ENCODE measurements at places on chromosomes 1 and 21.

DNA sequence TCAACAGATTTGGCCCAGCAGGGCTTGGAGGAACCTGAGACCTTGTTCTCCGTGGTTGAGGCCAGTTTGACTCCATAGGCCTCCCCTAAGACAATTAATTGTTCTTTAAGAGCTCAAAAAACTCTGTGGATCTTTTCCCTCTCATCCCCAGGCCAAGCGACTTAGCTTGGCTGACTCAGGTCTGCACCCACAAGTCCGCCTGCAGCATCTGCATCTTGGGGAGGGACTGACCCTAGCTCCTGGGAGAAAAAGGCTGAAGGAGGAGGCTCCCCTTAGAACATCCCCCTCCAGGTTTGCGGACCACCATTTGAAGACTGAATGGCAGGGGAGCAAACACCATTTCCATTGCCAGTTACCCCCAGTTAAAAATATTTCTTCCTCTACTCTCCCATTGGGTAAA lies 1.5 kb upstream of the HES2 start:
- no peak for DNase-seq

DNA sequence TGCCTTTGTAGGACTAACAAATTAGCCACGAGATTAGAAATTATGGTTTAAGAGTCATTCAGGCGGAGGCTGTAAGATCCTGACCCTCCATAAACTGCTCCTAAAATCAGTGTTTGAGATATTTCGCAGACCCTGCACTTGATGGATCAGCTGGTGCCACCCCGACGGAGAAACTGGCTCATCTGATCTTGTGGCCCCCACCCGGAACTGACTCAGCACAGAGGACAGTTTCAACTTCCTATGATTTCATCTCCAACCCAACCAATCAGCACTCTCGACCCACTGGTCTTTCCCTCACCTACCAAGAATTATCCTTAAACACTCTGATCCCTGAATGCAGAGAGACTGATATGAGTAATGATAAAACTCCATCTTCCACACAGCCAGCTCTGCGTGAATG lies 3.7 kb upstream of the JAM2 start:
- no peak for DNase-seq

DNA sequence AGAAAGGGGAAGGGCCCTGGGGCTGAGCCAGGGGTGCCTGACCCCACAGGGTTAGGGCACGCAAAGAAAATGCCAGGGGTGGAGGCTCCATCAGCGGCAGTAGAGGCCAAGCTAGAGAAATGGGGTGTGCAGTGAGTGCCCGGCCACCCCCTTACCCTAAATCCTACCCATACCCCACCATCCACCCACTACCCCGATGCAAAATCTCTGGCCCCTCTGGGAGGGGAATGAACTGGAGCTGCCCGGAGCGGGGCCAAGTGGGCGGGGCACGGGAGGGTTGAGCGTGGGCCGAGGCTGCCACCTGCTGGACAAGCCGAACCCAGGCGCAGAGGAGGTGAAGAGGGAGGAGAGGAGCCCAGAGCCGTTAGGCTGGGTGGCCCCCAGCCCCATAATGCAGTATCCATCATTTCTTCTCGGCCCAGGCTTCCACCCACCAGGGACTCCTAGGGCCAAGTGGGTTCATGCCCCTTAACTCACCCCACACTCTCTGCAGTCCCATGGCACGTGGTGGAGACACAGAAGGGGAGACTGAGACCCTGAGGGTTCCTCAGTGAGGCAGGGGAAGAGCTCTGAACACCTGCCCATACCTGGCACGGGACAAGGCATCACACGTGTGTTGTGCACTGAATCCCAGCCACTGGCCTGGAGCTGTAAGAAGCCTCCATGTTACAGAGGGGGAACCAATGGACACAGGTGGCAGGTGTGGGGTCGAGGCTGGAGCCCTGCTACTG lies 1.4 kb upstream of the C1QC start:
- peak; percentile 57 for DNase-seq

DNA sequence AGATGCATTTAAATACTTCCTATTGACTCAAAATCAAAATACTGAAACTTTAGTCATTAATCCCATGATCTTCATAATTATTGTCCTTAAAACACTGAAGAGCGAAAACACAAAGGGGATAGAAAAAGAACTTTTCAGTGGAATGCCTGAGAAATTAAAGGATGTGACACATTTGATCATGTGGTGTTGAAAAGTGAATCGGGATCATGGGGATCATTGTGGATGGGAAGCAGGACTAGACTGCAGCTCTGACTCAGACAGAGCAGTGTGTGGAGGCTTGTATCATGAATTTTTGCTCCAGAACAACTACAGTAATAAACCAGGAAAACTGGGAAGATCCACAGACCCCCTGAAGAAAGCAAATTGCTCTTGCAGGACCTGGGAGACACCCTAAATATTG lies 161.1 kb upstream of the CXADR start:
- no peak for DNase-seq

- DNase-seq, result no peak
These were observed 345.1 kb upstream of the SNX7 start for GRCh38 chr1:98316286-98316905.

GRCh38 chr1:147651466-147651865 lies 18.9 kb downstream of the ACP6 start:
- DNase-seq, result no peak

DNA sequence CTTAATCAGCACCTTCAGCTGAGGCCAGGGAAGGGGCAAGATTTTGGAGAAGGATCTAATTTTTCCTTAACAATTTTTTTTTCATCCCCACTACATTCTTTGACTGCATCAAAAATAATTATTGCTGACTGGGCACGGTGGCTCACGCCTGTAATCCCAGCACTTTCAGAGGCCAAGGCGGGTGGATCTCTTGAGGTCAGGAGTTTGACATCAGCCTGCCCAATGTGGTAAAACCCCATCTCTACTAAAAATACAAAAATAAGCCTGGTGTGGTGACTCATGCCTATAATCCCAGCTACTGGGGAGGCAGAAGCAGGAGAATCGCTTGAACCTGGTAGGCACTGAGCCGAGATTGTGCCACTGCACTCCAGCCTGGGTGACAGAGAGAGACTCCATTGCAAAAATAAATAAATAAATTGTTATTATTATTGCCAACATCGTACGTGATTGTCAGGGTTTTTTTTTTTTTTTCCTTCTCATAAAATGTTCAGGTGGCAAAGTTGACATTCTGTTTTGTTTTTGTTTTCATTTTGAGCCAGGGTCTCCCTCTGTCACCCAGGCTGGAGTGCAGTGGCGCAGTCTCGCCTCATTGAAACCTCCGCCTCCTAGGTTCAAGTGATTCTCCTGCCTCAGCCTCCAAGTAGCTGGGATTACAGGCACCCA lies 37.3 kb upstream of the MORC3 start:
- DNase-seq, result no peak

GRCh38 chr21:32192291-32193097 lies 86.4 kb downstream of the MIS18A start:
- no peak for DNase-seq

- no peak for DNase-seq
These were observed 53.2 kb upstream of the PARP1 start for GRCh38 chr1:226461087-226461486.
